HFFc6 (cell line): ENCODE measurements at places on chromosomes 7 and 10. TPM values are rescaled to one million over a fixed set of nuclear protein-coding genes. Genes with fewer than 3 reads are reported as not detected.

C10orf71 gene
- total RNA-seq = not detected in 3 replicates

DNAH11 gene
- total RNA-seq = 1.4 and 2.1 TPM in 2 replicates

NUTM2E gene
- 0.11 TPM in 1 of 3 replicates, not detected in the others for total RNA-seq

GRCh38 chr7:41063116-41063515, 639.8 kb downstream of the INHBA start:
- DNase-seq = no peak

DNA sequence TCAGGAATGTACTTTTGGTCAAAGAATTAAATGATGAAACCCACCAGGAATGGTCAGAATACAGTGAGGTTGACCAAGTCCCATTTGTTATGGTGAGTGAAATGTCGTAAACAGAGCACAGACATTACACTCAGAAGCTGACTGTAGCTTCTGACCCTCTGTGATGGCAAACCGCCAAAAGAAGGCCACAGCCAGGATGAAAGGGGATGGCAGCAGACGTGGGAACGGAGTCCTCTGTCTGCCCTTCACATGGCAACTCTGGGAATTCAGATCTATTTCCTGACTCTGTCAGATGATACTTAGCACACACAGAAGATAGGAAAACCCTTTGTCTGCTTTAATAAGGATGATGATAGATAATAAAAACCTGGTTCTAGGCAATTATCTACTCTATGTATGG, 757.1 kb downstream of the SORCS3 start:
- no peak for DNase-seq
